ENCODE measurements at places on chromosomes 5 and 9.

GRCh38 chr5:63719147-63719546, 243.1 kb downstream of the HTR1A start:
- no peak for DNase-seq

DNA sequence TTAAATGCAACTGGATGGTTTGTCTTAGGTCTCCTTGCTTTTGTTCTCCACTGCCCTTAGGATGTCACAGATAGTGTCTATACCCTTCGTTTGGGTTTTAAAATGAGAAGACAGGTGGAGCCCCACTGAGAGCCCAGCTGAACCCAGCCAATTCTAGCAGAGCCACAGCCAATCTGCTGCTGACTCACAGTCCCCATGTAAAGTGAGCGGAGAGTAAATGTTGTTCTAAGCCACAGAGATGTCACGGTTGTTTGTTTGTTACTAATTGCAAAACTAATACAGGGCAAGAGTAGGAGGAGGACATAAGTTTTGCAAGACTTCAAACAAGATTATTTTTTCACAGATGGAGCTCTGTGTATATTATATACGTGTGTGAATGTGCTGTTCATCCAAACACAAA, 50.5 kb upstream of the AGXT2 start:
- DNase-seq = no peak

GRCh38 chr9:134624137-134624591, 17.4 kb upstream of the COL5A1 start:
- DNase-seq = no peak

- DNase-seq = no peak
These were observed 21.2 kb upstream of the PCSK5 start for GRCh38 chr9:75869236-75869635.

DNA sequence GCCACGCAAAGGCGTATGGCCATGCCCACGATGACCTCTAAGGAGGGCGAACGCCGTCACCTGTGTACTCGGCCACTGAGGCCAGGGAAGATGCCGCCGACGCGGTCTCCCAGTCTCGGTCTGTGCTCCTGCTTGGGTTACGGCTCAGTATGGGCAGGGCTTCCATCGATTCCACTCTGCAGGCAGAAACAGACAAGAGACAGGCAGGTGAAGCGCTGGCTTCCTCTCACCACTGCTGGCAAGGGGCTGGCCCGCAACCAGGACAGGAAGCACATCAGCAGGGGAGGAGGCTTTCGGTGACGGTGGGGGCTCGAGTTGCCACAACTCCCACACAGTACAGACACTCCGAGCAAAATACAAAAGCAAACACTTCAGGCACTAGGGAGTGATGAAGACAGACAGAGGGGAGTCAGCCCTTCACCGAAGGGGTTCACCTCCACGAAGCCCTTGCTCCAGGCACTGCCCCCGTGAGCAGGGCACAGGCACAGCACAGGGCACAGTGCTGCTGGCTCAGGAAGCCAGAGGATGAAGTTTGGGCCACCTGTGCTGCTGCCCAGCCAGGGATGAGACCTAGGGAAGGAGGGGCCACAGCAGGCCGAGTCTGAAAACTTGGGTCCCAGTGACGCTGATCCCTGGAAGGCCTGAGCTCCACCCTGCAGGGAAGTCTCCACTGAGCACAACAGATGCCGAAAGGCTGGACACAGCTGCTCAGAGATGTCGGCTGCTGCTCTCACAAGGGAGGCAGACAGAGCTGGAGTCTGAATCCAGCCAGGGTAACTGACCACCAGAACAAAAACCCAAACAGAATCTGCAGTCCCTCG, 91.3 kb downstream of the CAMSAP1 start:
- DNase-seq = no peak

- DNase-seq = no peak
These were observed 168.1 kb upstream of the RASEF start for GRCh38 chr9:83231039-83231438.

DNA sequence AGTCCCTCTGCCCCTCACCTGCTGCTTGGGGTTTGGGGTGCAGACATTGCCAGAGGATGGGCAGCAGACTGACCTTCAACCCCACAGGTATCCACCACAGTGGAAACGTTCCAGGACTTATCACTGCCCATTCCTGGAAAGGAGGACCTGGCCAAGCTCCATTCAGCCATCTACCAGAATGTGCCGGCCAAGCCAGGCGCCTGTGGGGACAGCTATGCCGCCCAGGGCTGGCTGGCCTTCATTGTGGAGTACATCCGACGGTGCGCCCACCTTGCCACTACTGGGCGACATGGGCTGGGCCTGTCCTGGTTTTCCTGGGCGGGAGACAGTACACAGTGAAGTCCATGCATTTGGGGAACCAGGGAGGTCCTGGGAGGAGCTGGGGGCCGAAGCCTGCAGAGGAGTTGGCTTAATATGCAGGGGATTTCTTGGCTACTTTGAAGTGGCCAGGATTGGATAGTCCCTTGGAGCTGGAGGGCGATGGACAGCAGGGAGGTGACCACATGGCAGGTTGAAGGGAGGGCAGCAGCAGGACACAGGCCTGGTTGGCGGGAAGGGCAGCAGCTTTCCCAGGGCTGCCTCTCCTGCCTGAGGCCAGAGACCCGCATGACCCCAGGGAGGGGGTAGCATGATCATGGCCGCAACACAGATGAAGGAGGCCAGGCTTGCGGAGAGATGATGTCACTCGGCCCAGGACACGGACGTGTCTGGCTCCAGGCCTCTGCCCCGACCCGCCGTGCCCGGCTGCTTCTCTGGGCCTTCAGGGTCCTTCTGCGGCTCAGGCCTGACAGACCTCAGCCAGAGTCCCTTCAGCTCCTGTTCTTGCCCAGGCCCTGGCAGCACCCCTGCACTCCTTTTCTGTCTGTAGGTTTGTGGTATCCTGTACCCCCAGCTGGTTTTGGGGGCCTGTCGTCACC, 34.6 kb downstream of the USP20 start:
- no peak for DNase-seq

DNA sequence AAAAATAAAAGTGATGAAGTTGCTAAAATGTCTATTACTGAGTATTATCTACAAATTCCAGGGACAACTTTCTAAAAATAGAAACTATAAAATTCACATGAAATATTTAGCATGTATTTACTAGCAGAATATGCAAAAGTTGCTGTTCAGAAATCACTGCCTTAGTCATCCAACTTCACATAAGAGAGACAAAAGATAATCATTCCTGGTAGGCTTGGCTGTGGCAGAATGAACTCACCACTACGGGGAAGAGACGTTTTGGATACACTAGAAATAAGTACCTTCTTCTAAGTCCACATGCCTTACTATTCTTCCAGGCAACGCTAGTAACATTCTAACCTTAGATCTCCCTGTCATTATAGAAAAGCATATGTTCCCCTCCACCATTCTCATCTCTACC, 272.2 kb downstream of the BNC2 start:
- DNase-seq = no peak

GRCh38 chr5:127924606-127925005, 159.0 kb upstream of the SLC12A2 start:
- DNase-seq = no peak
